ENCODE measurements at places on chromosomes 3 and 15.

DNA sequence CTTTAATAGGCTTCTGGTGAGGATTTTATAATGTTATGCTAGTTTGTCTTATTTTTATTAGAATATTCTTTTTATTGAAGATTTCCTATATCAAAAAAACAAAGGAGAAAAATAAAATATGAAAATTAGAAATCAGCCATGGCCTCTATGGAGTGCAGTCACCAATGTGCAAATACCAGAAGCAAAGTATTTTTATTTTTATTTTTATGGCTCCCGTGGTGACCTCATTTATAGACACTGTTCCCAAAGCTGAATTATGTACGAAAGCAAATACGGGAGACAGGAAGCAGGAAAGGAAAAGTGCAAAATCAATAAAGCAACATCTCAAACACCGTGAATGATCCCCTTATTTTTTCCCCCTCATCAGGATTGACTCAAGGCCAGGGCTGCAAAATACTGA lies 35.1 kb downstream of the DAZL start:
- peak; percentile 69 for DNase-seq

DNA sequence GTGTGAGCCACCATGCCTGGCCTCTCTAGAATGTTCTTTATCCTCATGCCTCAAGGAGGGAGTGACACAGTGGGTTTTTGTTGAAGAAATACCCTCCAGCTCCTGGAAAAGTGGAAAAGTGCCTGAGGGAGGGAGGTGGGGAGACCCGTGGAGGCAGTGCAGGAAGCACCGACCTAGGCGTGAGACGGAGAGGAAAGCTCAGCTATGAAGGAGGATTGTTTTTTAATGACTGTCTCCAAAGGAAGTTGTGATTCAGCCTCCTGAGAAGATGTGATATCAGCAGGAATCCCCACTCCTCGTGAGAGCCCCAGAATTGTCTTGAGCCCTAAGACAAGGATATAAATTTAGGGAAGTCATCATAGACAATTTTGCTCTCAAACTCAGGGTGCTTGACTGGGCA lies 21.7 kb downstream of the RPLP1 start:
- DNase-seq: no peak

- DNase-seq: no peak
These were observed 55.8 kb downstream of the COL6A6 start for GRCh38 chr3:130572769-130573168.

DNA sequence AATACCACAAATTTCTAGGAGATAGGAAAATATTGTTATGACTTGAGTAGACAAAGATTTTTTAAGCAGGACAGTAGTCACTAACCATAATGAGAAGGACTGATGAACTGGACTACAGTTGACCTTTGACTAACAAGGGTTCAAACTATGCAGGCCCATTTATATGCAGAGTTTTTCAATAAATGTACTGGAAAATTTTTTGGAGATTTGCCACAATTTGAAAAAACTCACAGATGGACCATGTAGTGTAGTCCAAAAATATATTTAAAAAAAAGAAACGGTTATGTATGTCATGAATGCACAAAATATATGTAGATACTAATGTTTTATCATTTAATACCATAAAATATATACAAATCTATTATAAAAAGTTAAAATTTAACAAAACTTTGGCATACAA lies 151.8 kb downstream of the LRRN1 start:
- DNase-seq: no peak

DNA sequence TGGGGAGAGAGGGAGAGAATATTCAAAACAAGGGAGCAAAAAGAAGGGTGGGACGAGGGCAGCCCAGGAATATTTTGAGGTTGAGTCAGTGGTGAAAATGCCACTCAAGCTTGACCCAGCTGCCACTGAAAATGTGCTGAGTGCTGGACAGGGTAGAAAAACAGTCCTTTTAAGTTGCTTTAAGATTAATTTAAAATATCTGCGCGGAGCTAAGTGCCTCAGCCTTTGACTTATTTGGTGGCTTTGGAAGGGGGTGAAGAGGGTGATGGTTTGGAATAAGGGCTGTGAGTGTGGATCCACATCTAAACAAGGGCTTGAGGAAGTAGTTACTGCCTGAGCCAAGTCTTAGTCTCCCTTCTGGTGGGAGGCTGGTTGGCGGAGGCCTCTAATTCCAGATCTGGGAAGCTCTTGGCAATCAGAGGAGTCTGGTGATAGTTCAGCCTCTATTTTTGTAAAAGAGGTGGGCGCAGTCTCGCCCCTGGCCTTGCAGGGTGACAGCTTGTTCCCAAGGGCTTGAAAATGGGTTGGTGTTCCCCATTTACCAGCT lies 280.8 kb upstream of the ROPN1 start:
- no peak for DNase-seq

DNA sequence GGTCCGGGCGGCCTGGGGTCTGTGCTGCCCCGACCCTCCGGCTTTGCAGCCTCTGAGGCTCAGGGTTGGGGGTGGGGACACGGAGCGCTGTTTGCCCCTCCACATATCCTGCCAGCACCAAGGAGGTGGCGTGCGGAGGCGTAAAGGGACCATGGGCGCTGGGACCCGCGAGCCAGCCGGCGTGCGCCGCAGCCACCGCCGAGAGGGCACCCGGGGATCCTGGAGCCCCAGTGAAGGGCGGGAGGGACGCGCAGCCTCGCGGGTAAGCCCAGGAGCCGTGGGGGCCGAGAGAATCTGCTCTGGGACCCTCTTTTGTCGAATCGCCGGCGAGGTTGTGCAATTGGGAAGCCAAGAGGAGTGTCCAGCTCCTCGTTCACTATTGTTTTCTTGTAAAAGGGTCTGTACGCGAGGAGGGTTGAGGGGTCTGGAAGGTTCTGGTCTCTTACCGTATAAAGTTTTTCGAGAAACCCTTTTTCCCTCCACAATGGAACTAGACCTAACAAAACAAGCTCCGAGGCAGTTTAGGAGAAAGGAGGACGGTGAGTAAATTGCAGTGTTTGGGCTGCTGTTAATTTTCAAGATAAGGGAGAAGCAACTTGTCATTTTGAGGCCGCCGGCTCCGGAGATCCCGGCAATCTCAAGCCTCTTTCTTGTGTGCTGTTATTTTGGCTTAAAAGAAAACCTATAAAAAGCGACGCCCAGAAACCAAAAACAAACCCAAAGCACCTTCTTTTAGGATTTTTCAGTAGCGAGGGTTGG lies 29.9 kb upstream of the ST3GAL6 start:
- DNase-seq: peak; percentile 55

DNA sequence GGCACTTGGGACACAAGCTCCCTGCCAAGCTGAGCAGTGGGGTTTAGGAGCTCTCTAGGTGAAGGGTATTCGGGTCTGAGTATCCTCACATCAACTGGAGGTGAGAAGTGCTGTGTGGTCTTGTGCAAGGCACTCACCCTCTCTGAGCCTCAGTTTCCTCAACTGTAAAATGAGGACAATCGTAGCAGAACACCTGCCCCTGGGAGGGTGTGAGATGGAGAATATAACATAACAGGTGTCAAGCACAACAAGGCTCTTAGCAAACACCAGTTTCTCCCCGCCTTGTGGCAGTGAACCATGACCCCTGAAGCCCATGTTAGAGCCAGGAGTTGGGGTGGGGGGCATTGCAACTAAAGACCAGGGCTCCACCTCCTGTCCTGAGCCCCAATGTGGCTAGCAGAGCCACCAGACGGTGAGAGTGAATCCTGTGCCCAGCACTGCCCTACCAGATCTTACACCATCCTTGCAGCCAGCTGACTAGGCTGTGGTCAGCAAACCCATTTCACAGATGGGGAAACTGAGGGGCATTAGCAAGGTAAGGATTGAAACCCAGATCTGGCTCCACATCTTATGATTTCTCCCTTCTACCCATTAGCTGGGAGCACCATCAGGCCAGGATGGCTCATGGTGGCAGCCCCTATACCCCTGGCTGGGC lies 2.6 kb upstream of the PLXND1 start:
- DNase-seq: no peak

DNA sequence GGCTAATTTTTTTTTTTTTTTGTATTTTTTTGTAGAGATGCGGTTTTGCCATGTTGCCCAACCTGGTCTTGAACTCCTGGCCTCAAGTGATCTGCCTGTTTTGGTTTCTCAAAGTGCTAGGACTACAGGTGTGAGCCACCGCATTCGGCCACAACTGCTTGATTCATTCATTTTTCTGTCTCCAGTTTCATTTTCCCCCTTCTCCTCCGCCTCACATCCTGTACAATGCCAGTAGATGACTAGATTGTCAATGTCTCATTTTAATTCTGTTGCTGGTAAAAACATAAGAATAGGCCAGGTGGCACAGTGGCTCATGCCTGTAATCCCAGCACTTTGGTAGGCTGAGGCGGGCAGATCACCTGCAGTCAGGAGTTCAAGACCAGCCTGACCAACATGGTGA lies 12.0 kb upstream of the ZNF592 start:
- DNase-seq: no peak

GRCh38 chr3:126431103-126431534 lies 36.4 kb downstream of the CFAP100 start:
- no peak for DNase-seq

DNA sequence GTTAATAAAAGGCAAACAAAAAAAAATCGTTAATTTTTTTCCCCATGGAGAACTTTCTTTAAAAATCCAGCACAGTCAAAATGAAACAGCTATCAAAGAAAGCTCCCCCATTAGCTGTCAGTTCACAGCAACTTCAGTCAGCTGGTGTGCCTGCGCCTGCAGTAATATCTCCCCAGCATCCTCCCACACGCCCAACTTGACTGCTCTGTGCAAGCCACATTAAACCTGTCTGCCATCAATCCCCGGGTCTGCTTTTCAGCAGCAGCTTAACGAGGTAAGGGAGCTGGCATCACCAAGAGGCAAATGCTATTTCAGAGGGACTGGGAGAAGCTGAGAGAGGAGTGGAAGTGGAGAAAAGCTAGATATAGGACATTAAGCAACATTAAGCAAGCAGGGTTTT lies 337.5 kb downstream of the GAP43 start:
- DNase-seq: no peak

GRCh38 chr3:188084752-188085583 lies 69.0 kb upstream of the LPP start:
- DNase-seq: no peak

DNA sequence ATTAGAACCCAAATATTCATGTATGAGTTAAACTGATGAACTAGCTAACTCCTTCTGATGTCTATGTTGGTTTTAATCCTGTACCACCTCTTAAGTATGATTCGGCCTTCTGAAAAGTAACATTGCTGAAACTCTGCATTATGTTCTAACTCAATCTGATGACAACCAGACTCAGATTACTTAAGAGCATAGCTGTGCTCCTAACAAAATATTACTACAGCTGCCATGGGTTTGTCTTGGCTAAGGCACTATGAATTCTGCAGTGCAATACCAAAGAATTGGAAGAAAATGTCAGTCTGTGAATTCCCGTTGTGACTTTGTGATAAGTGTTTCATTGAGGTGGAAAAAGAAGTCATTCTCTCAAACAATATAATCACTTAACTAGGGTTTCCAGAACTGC lies 224.4 kb downstream of the ZMAT3 start:
- DNase-seq: no peak

DNA sequence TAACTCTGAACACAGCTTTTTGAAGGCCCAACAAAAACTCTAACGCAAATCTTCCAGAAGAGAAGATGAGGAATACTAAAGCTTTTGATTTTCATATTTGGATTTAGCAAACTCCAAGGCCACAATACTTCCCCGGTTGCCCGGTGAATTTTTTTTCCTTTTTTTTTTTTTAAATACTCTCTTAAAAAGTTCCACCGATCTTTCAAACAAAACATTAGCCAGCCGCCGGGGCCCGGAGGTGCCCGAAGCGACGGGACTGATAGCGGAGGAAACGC lies 2.3 kb downstream of the FOXL2 start:
- no peak for DNase-seq

DNA sequence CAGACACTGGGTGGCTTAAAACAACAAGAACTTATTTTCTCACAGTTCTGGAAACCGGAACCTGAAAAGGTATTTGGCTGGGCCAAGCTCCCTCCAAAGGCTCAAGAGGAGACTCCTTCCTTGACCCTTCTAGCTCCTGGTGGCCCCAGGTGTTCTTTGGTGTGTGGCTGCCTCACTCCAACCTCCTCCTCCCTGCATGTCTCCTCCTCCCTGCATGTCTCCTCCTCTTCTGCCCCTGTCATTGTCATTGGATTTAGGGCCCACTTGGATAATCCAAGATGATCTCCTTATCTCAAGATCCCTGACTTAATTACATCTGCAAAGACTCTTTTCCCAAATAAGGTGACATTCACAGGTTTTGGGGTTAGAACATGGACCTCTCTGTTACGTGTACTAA lies 69.8 kb upstream of the MFGE8 start:
- DNase-seq: no peak

GRCh38 chr3:190696777-190697501 lies 165.6 kb downstream of the GMNC start:
- DNase-seq: peak; percentile 51

DNA sequence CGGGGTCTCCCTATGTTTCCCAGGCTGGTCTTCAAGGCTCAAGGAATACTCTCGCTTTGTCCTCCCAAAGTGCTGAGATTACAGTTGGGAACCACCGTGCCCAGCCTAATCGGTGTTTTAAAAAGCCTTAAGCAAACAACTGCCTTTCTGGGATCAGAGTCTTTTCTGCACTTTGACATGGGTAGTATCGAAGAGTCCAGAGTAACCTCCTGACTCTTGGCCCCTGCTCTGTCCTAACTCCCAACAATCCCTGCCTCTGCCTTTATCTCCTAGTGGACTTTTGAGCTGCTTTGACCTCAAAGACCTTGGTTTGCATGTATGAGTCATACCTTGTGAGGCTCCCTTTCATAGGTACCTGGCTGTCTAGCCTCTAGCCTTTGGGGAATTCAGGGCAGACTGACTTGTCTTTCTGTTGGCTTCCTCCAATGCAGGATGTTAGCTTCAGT lies 21.0 kb upstream of the HACD2 start:
- peak; percentile 83 for DNase-seq

GRCh38 chr3:8532251-8532871 lies 30.7 kb downstream of the LMCD1 start:
- DNase-seq: no peak

DNA sequence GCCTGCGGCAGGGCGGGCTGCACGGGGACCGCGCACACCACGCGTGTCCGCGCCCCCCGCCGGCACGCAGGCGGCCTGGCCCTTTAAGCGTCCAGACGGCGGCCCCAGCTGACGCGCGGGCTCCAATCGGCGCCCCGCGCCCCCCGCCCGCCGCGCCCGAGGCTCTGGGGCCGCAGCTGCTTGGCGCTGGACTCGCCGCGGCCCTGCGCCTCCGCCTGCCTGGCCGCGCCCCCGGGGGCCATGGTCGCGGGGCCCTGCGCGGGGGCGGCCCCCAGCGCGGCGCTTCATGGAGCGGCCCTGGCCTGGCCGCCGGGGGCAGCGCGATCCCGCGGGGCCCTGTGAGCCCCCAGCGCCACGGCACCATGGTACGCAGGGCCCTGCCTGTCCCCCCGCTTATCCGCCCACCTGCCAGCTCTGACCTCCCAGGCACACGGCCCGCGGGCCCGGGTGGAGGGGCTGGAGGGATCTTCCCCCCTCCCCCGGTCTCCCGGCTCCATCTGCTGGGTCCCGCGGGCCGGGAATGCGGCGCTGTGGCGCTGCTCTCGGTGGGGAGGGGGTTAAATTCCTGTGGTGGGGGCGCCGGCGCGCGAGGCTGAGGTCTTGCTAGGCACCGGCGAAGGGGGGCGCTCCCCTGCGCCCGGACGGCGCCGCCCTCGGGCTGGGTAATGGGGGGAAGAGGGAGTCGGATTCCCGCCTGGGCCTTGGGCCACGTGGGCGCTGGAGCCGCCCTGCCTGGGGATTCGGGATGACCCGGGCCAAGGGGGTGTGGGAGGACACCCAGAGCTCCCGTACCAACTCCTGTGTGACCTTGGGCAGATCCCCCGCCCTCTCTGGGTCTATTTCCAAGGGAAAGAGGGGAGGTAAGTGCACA lies 1.1 kb downstream of the ZBTB47 start:
- peak; percentile 36 for DNase-seq

GRCh38 chr3:160205606-160206005 lies 19.6 kb upstream of the C3orf80 start:
- no peak for DNase-seq

GRCh38 chr3:150407051-150407807 lies 869 bp upstream of the TSC22D2 start:
- no peak for DNase-seq

All from DMS53 (cell line).